ENCODE measurements at places on chromosomes 11 and 22.

GRCh38 chr11:42651621-42652020 is 660.2 kb upstream of the API5 start:
- DNase-seq, result no peak

DNA sequence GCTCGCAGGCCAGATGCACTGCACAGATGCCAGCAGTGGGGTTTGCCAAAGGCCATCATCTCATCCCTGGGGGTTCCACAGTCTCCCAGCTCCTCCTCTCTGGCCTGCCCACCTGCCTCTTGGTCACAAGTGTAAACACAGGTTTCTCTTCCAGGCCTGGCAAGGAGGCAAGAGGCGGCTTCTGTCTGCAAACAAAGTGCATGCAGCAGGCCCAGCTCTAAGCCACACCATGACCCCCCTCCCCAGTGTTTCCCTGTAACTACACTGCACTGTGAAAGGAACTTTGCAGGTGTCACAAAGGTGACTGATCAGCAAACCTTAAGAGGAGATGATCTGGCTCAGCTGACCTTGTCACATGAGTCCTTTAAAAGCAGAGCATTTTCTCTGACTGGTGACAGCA is 26.2 kb upstream of the SHISAL1 start:
- DNase-seq, result no peak

GRCh38 chr22:41132550-41132949 is 40.2 kb downstream of the EP300 start:
- no peak for DNase-seq

DNA sequence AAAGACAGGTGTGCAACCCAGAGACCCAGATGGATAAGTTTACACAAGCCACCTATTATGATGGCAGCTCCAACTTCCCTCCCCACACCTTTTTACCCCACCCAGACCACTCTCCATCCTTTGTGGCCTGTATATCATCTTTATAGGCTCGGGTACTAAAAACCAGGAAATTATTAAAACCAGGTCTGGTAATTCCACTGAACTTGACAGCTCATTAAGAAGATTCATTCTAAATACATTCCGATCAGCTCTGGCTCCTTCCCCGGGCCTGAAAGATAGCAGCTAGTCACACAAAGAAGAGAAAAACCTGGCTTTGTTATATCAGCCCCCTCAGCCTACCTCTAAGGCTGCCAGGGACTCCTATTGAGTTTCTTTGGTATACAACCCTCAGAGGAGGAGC is 67.9 kb upstream of the API5 start:
- DNase-seq, result no peak

GRCh38 chr11:60777572-60777971 is 7.6 kb upstream of the MS4A10 start:
- no peak for DNase-seq

DNA sequence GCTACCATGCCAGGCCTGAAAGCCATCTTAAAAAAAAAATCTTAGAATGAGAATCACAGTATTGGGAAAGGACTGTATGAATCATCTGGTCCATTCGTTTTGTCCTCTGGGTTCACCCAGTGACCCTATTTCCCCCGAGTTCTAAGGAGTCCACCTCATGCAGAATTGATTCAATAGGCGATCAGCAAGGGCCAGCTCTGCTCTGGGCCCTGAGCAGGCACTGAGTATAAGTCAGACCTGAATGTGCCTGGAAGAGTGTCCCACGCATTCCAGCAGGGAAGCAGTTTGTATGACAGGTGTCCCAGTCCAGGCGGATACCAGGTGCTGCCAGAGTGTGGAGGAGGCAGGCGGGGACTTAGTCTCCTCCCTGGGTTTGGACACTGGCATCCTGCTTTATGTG is 883 bp upstream of the HMOX1 start:
- DNase-seq, result no peak

DNA sequence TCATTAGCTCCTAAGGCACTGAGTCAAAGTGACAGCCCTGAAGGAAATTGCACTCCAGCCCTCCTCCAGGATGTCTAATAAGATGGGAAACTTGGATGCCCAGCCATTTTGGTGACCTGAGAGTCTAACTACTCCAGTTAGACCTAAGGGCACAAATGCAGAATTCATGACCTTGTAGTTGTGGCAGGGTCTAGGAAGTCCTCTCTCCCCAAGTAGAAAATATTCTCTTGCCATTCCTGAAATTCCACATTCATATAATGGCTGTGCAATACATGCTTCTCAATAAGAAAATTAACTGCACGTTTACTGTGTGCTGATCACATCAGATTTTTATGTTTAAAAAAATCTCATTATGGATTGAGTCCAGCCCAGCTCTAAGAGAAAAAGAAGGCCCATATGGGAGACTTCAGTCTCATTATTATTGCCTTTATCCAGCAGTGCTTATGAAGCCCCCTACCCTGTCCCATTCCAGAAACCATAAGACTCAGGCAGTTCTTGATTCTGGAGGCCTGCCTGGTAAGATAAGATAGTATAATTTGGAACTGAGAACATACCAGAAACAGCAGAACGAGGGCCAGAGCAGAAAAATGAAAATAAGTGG is 133.7 kb upstream of the LDLRAD3 start:
- no peak for DNase-seq

DNA sequence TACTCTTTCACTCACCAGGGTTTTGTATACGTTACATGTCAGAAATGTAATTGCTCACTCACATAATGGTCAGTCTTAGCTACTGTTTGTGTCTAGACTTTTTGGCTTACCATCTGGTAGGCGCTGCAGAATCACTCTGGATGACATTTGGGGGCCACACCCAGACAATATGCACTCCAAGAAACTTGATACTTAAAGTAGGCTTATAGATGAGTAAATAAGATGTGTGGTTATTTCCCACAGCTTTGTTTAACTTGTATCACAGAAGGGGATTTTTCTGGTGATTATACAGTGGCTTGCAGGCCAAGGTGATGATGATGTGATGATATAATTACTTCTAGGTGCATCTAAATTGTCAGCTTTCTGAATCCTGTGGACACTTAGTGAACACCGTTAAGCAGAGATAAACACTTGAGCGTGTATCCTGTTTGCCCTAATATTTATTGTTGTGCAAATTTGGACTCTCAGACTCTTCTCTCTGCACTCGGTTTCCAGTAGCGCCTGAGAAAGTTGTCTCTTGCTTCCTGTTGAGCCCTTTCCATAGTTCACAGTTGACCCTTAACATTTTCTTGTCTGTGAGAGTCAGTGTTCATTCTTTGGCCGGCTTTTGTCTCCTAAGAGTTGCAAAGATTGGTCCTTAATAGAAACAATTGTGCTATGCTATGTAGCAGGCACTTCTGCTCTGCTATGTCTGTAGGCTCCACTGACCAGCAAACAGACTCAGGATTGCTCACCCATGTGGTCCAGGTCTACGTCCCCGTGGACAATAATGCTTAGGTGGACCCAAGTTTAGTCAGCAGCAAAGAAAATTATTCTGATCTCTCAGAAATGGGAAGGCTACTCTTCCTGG is 89.3 kb downstream of the PRR5L start:
- no peak for DNase-seq

GRCh38 chr11:86555866-86556265 is 116.5 kb downstream of the ME3 start:
- DNase-seq, result no peak

- DNase-seq, result no peak
These were observed 61.1 kb downstream of the CHRDL2 start for GRCh38 chr11:74670171-74670570.

GRCh38 chr22:46653596-46653995 is 33.4 kb downstream of the GRAMD4 start:
- DNase-seq, result no peak

DNA sequence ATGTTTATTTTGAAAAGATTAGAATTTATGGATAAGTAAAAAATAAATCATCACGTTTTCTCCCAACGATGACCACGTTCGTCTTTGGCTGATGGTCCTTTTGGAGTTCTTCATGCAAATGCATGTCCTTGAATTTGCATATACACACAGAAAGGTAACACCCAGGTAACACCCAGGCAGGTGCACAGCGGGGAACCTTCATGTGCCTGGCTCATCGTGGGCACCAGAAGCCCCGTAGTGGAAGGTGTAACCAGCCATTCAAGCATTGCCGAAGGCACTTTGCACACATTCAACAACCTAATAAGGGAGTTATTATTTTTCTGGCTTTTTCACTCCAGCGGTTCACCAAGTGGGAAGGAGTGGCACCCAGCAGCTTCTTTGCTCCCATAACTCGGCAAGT is 404.6 kb downstream of the TBC1D22A start:
- DNase-seq, result no peak

- DNase-seq, result no peak
These were observed 79.8 kb downstream of the CLPB start for GRCh38 chr11:72354356-72355115.

GRCh38 chr22:25759825-25760231 is 17.8 kb downstream of the MYO18B start:
- DNase-seq, result no peak

DNA sequence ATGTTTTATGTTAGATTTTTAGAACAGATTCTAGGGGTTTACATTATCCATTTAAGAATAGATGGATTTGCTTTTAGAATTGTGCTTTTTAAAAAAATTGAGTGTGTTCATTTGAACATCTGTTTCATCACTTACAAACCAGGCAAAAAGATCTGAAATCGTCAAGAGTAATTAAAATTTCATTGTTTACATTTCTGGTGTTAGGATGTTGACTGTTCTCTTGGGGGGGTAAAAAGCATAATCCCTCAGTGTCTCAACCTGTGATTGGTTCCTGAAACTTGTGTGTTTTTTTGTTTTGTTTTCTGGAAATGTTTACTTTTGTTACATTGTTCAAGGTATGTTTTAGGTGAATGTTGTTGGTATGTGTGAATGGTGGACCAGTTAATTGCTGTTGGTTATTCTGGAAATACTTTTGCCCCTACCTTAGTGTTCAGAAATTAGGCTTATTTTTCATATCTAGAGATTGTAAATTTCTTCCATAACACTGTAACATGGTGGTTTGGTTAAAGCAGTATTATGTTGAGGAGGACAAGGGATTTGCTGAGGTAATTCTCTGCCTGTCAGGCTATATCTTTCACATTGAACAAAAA is 4.8 kb downstream of the PCF11 start:
- no peak for DNase-seq

DNA sequence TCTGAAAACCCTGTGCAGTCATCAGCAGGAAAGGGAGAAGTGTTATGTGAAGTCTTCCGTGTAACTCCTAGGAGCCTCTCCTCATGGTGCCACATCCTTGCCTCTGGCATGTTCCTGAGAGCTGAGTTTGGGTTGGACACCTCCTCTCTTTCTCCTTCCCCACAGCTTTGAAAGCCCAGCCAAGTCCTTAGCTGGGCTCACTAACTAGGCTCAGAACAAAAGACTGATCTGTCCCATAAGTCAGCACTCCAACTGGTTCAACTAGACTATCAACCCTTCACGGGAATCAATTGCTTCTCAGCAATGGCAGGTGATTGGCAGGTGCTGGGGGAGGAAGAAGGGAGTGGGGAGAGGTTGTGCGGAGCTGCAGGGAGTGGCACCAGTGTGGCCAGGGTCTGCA is 509.9 kb upstream of the B3GAT1 start:
- no peak for DNase-seq

DNA sequence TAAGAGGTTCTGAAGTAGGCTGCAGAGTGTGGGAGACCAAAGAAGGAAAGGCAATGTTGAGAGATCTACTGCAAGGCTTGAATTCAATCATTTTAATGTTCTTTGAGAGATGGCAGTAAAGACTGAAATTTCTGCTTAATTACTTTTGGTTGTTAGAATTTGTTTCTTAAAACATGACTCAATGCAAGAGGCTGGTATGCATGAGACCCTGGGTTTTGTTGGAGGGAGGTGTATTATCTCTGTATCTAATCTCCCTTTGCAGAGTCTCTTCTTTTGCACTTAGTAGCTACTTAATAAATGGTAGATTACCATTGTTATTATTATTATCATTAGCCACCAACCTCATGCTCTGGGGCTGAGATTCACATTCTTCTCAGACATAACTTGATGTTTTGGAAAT is 87.4 kb upstream of the DRD2 start:
- DNase-seq, result no peak

DNA sequence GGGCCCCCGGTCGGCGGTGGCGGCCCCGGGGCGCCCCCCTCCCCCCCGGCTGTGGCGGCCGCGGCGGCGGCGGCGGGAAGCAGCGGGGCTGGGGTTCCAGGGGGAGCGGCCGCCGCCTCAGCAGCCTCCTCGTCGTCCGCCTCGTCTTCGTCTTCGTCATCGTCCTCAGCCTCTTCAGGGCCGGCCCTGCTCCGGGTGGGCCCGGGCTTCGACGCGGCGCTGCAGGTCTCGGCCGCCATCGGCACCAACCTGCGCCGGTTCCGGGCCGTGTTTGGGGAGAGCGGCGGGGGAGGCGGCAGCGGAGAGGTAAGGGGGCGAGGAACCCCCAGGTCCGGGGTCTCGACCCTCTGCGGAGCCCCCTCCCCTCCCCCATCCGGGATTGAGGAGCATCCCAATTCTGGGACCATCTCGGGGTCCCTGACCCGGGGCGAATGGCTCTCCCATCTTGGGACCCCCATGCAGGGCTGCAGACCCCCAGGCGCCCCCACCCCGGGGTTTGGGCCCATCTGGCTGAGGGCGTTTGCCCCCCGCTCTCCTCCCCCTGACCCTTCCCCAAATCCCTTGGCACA is 431 bp downstream of the KMT2A start:
- DNase-seq, result peak; percentile 27

GRCh38 chr11:47233989-47234668 is 14.5 kb downstream of the ACP2 start:
- no peak for DNase-seq

DNA sequence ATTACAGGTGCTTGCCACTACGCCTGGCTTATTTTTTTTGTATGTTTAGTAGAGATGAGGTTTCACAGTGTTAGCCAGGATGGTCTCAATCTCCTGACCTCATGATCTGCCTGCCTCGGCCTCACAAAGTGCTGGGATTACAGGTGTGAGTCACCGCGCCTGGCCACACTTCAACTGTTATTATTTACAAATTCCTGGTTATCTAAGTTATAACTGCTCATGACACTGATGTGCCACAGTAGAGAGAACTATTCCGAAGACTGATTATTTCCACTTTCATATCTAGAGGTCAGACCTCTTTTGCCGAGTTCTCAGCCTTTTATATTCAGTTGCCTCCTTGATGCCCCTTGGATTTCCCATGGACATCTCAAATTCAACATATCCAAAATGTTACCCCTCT is 3.9 kb upstream of the NUP160 start:
- no peak for DNase-seq

DNA sequence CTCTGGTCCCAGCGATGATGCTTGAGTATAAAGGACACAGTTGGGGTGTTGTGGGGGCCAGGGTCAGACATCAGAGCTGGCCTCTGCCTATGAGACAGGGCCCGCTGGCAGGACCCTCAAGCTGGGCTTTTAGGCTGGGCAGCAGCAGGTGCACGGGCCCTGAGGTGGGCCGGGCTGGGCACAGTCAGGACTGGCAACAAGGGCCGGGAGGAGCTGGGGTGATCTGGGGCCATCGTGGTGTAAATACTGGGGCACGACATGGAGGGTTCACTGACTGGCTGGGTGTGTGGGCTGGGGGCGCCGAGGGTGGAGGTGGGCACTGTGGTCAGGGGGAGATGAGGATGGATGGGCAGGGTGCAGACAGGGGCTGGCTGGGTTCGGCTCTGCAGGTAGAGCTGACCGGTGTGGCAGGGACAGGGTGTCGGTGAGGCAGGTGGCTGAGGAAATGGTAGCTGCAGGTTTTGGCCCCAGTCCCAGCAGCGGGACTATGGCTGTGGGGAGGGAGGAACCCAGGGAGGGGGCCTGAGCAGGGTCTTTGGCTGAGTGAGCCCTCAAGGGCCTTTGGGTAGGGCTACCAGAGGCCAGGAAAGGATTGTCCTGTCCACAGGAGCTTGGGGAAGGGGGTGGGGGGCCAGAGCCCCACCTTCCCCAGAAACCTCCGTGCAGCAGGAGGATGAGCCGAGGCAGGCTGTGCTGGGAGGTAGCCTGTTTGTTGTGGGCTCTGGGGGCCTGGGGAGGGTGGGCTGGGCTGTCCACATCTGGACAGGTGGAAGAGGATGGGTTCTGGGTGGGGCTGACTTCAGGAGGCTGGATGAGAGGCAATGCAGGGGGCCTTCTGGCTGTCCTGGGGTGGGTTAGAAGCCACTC is 81.4 kb downstream of the KCNQ1 start:
- no peak for DNase-seq

All from activated naive CD4-positive, alpha-beta T cell (primary cell).